CD4-positive, alpha-beta T cell treated with Interleukin-4 for 4 hours (primary cell): ENCODE measurements at places on chromosomes 5 and 9.

DNA sequence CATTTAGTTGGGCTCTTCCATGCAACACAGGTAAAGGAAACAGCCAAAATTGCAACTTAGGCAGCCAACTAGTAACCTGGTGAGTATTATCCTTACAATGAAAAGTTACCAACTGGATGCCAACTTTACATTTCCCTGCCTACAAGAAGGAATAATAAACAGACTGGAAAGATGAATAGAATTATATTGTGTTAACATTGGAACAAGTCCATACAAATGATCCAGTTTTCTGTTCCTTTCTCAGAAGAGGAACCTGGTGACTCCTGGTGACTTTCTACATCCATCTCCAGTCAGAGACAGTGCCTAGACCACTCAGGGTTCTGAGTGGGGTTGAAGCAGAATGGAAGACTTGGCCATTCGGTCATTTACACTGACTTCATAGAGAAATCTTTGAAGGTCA lies 20.6 kb downstream of the MARCHF3 start:
- no peak for DNase-seq

GRCh38 chr5:119267958-119268386 lies 87.8 kb upstream of the TNFAIP8 start:
- DNase-seq = peak; percentile 87

DNA sequence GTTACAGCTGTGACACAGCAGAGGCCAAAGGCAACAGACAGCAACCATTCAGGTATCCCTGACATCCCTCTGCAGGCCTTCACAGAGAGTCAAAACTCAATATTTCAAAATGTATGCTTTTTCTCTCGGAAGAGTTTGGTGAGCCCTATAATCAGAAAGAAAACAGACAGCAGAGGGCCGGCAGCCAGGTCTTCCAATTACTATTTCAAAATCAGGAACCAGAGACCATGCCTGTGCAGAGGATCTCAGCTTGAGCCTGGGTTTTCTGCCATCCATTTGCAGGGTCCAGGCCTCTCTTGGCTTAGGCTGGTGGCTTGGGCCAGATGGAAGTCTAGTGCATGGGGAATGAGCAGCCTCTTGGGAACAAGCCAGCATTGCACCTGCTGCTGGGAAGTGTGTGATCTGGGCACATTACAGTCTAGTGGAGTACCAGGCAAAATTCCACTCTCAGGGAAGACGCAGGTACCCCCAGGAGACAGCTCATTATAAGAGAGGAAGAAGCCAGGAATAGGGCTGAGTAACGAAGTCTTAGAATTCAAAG lies 231.3 kb downstream of the ENC1 start:
- DNase-seq = no peak

GRCh38 chr9:2809692-2810419 lies 34.0 kb downstream of the PUM3 start:
- no peak for DNase-seq

GRCh38 chr5:134403951-134404350 lies 7.7 kb downstream of the CDKN2AIPNL start:
- no peak for DNase-seq

- DNase-seq = no peak
Observed at GRCh38 chr9:133269537-133270362, 5.3 kb downstream of the ABO start.

- DNase-seq = no peak
Observed at GRCh38 chr5:118303296-118303695, 685.1 kb downstream of the DTWD2 start.

DNA sequence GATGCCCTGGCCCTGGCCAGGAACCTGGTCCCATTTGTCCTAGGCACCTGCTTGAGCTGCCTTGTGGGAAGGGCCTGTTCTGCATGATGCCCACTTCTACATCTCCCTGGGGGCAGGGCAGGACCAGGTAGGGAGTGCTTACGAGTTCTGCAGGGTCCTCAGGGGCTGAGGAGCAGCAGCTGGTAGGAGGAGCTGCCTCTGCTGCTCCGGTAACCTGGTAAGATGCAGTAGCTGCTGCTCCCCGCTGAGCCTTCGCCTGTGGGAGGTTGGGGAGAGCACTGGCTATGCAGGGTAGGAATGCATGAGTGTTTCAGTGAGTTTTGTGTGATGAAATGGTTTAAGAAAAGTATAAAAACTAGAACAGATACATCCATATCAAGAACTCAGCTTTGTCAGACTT lies 13.6 kb downstream of the LRRC8A start:
- no peak for DNase-seq

DNA sequence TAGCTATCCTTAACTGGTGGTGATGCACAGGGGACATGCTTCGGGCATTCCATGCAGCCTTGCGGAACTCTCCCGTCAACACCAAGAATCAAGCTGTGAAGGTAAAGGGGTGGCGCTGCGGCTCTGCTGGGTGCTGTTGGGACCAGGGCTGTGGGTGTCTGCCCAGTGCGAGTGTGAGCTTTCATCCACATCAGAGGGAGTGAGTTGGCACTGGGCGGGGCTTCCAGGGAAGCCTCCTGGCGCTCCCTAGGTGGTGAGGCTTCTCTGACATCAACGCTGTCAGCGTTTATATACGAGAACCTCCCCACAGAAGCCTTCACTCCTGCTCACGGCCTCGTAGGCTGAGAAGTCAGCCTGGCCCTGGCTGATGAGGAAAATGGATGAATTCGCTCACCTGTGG lies 11.7 kb downstream of the ARPC5L start:
- DNase-seq = peak; percentile 65

DNA sequence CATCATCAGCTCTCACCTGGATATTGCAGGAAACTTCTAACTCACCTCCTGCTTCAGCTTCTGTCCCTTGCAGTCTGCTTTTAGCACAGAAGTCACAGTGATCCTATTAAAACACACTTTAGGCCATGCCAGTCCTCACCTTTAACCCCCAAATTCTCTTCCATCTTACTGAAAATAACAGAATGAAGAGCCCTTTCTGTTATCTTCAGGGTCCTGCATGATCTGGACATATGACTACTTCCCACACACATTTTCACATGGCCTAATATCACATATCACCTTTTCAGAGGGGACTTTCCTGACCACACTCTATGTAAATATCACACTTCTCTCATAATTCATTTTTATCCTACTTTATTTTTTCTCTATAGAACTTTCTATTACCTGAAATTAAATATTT lies 550.6 kb upstream of the CLINT1 start:
- DNase-seq = no peak

DNA sequence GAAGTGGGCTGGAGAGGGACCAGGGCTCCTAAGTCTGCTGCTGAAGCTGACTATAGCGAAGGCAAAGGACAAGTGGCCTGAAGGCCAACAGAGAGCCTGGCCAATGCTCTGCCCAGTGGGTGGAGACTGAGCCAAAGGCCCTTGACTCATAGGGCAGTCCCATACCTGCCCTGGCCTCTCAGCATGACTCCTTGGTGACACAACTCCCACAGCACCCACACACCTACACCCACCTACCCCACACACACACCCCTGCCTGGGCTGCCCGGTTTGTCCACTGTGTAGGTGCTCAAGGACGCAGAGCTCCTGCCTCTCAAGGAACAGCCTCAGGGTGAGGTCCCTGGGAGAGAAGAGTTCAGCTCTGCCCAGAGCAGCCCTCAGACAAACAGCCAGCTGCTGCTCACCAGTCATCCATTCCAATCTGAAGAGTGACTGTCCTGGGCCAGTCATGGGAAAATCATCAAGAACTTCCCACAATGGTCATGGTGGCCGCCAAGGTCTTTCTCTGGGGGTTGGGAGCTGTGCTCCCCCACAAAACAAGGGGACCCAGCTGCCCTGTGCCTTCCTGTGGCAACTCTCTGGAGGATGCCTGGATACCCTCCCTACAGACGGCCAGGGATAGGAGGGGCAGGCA lies 5.0 kb downstream of the TNIP1 start:
- no peak for DNase-seq

DNA sequence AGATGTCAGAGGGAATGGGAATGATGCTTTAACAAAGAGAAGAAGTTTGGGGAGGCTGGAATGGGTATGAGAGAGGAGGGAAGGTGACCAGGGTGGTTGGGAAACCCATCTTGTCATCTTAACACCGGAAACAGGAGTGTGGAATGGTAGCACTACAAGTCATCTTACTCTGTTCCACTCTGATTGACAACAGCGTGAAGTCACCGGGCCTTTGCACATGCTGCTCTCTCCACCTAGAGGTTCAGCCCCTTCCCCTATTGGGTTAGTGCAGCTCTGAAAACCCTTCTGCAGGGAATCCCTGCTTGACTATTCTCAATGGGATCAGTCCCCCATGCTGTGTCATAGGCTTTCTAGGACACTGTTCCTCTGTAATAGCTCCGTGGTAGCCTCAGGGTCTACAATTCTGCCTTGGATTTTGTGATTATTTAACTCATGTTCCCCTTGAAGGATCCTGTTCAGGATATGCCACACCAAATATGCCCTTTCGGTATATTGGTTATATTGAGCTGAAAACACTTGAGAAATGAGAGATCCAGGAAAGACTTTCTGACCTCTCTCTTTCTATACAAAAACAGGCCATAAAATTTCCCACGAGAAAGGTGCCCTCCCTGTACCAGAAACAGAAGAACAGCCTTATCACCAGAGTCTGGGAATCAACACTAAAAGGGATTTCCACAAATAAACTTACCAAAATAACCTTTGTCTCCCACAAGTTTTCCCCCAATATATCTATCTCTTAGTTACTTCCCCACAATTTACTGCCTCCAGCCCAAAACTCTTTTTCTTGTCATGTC lies 86.3 kb downstream of the TLE1 start:
- DNase-seq = no peak

DNA sequence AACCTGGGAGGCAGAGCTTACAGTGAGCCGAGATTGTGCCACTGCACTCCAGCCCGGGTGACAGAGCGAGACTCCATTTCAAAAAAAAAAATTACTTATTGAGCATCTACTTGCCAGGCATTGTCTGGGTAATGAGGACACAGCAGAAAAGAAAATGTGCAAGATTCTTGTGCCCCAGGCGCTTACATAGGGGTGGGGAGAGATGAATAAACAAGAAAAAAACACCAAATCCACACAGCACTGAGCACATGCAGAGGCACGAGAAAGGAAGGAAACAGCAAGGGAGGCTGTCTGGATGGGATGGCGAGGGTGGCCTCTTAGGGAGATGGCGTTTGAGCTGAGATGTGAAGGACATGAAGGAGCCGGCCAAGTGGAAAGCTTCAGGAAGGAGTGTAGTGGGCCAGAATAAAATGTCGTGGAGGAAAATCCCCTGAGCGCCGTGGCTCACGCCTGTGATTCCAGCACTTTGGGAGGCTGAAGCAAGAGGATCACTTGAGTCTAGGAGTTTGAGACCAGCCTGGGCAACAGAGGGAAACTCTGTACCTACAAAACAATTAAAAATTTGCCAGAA lies 13.9 kb downstream of the DYNC2I2 start:
- no peak for DNase-seq

- no peak for DNase-seq
Observed at GRCh38 chr5:91146230-91146629, 236.9 kb downstream of the ARRDC3 start.

DNA sequence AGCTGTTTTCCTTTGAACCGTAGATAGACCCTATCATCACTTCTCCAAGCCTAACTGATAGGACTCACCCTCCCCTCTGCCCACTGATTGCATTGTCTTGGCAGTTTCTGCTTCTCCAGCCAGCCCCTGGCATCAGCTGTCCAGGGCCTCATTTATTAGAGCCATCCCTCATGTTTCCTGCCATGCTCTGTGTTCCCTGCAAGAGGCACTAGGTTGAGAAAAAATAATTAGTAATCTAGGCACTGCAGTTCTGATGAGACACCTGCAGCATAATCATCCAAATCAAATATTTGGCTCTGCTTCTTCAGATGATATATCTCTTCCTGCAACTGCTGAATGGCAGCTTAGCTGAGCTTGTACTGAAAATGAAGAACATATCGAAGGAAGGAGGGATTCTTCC lies 303.0 kb upstream of the TLE4 start:
- no peak for DNase-seq

DNA sequence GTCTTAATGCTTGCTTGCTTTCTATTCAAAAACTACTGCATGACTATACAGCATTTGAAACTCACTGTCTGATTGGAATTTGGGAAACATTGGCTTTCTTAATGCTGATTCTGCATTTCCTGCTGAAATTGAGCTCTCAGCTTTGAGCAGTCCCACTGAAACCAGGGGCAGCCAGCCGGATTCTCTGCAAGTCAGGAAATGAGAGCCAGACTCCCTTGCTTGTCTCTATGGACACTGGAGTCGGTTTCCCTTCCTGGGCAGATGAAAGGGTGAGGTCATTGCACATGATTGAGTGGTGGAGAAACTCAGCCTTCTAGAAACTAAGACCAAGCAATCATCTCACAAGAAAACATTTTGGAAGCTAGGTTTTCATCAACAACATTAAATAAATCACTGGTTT lies 119.7 kb upstream of the SPATA31C2 start:
- no peak for DNase-seq
